ENCODE measurements at places on chromosomes 7 and 10. TPM values are rescaled to one million over a fixed set of nuclear protein-coding genes. Genes with fewer than 3 reads are reported as not detected.

The VIPR2 gene
- total RNA-seq = not detected

The CTNNA3 gene
- under 0.01 TPM for total RNA-seq

The FAM25A gene
- total RNA-seq = not detected

The AGFG2 gene
- total RNA-seq = 10.9 TPM

The HMX2 gene
- total RNA-seq = not detected

The HKDC1 gene
- 42.0 TPM for total RNA-seq

Measured in epithelial cell of proximal tubule (primary cell).